ENCODE measurements at places on chromosomes 6 and 20.

GRCh38 chr6:163308629-163309440, 105.7 kb upstream of the QKI start:
- DNase-seq: no peak

DNA sequence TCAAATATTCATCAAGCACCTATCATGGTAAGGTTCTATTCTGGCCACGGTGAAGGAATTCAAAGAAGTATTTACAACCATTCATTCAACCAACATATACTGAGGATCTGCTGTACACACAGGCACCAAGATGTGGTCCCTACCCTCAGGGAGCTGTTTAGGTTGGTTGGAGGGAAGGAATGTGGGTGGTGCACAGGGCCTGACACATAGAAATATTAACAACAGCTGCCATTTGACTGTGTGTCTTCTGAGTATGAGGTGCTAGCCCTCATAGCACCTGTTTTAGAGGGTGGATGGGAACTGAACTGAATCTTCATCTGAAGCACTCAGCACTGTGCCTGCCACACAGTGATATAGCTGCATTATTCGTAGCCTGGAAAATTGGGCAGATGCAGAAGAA, 7.3 kb downstream of the SNPH start:
- DNase-seq: no peak

DNA sequence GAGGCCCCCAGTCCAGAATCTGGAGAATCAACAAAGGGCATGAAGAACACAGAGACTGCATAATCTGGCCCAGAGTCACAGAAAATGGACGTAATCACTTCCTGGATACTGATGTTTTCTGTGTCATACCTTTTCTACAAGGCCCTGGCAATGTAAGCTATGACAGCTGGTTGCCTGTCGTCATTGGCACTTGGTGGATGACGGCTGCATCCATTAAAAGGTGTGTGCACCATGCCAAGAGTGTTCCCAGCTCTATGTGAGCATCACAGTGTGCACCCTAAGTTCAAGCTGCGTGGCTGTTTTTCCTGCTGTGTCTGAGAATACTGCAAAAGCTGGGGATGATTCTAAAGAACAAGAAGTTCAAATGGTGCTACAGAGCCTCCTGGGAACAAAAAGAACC, 275.2 kb upstream of the CNR1 start:
- no peak for DNase-seq

GRCh38 chr20:40607927-40608326, 81.1 kb downstream of the MAFB start:
- DNase-seq: no peak

DNA sequence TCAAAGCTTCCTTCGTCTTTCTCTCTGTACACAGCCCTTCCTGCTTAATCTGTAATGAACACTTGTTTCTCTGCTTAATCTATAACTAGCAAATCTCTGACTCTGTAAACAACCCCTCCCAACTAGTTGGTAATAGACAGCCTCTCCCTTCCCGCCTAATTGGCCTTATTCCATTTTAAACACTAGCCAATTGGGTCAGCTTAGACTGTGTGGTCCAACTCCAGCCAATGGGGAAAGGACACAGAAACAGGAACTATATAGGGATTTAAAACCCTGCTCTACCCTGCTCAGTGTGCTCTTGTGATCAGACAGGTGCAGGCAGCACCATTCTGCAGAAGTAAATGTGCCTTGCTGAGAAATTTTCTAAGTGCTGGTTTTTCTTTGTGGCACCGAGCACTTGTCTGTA, 18.5 kb downstream of the CHD6 start:
- no peak for DNase-seq

GRCh38 chr20:5173751-5174150, 46.9 kb downstream of the CDS2 start:
- no peak for DNase-seq

GRCh38 chr6:113050010-113050858, 703.1 kb downstream of the RFPL4B start:
- no peak for DNase-seq

GRCh38 chr6:31815025-31815838, at the start of the genes HSPA1A and HSPA1L:
Gene HSPA1A (plus strand): TSS chr6:31815543. CDS start chr6:31815757, 214 bp downstream.
Gene HSPA1L (minus strand): TSS chr6:31815283. CDS start chr6:31811972, 3,311 bp downstream.
- peak; percentile 96 for DNase-seq

DNA sequence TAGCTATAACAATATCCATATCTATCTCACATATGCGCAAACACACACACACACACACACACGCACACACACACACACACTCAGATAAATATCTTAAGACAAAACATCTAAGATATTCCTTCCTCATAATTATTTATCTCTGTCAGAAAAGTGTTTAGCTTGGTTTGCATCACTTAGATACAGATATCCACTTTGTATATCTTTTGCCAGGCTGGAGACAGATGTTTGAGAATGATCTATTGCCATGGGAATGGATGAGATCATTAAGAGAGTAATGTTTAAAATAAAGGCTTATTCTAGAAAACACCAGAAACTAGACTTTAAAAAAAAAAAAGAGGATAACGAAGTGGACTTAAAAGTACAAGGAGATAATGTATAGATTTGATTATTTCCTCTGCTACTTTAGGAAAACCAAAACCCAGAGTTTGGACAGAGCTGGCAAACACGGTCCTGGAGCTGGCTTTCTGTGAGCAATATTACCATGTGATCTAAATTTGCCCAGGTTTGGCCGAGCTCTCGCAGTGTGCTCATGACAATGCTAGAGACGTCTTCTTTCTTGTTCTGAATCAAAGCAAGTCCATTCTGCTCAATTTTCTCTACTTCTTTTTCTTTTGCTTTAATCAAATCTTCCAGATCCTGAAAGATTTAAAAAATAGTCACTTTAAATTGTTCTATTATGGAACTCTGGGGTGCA, 411.8 kb downstream of the SYNE1 start:
- DNase-seq: no peak

DNA sequence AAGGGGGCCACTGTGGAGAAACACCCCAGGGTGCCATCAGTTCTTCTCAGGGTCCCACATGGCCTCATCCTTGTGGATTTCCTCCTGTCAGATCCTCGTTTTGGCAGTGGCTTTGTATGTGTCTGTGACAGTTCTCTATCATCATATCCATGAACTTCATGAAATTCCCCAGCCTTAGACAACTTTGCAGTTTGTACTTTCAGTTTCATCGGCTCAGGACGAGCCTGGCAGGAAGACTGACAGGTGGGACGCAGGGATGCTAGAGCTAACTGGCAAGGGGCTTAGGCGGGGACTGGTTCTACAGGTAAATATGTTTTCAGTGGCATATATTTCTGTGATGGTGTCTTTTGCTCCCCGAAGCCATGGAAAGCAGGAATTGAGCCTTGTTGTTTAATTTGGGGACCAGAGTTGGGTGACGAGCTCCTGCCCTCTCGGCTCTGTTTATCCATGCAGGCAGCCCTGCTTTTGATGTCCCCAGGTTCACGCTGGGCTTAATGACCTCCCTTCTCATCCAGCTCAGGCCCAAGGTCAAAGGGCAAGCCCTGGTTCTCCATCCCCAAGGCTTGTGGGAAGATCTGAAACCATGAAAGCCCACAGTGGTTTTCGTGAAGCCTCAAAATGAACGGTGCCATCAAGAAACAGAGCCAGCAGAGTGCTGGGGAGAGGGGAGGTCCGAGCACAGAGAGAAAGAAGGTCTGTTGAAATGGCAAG, 11.2 kb downstream of the SDCBP2 start:
- DNase-seq: no peak

DNA sequence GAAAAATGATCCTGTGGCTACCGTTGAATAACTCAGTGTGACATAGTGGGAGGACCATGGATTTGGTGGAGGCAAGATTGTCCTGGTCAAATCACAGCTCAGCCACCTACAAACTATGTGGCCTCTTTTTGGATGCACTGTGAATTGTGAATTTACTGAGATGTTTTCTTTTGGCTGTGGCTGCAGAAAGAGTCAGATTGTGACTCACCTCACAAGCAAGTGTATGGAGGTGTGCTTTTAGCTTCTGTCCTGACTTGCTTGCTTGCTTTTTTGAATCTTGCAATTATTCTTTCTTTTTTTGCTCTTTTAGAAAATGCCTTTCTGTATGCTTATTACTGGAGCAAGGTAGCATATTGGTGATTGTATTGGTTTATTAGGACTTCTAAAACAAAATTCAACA, 122.9 kb upstream of the FOXO3 start:
- DNase-seq: no peak

GRCh38 chr20:21219686-21220085, 83.4 kb upstream of the XRN2 start:
- no peak for DNase-seq

GRCh38 chr6:162195441-162195840, 532.1 kb downstream of the PRKN start:
- DNase-seq: no peak

- DNase-seq: no peak
These were observed 13.2 kb upstream of the ATXN1 start for GRCh38 chr6:16774437-16774836.

- DNase-seq: no peak
These were observed 4.5 kb upstream of the INSM1 start for GRCh38 chr20:20363434-20363798.

DNA sequence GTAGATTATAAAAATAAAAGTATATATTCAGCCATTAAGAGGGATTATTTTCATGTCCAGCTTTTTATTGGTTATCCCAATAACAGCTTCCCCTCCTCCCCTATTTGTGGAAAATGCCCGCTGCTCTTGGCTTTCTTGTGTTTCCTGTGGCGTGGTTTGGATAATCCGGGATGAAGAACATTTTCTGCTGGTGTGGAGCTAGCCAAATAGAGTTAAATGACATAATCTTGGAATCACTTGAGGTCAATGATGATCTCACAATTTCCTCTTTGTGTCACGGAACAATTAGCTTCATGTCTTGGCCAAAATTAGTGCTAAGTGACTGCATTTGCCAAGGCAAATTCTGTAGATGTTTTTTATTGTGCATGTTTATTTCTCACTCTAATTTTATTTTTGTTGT, 394.0 kb downstream of the LAMA2 start:
- no peak for DNase-seq

GRCh38 chr6:67811239-67812037, 823.6 kb upstream of the ADGRB3 start:
- no peak for DNase-seq

DNA sequence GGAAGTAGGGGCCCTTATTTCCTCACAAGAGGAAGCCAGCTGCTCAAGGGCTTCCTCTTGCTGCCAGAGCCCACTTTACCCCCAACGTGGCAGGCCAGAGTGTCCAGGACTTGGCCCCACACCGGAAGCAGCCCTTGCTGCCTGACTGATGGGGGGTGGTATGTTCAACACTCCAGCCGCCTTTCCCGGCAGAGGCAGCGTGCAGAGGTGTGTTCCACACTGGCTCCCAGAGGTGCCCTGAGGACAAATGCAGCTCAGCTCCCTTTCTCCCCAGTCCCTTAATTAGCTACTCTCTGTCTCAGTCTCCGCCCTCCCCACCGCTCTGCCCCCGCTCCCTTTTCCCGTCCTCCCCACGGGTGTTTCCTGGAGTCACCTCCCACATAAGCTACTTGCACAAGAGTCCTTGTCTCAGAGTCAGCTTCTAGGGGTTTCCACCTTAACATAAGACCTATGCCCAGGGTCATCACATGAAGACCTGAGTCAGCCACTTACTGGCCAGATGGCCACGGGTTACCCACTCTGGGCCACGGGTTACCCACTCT, 61.7 kb upstream of the SHLD1 start:
- no peak for DNase-seq

DNA sequence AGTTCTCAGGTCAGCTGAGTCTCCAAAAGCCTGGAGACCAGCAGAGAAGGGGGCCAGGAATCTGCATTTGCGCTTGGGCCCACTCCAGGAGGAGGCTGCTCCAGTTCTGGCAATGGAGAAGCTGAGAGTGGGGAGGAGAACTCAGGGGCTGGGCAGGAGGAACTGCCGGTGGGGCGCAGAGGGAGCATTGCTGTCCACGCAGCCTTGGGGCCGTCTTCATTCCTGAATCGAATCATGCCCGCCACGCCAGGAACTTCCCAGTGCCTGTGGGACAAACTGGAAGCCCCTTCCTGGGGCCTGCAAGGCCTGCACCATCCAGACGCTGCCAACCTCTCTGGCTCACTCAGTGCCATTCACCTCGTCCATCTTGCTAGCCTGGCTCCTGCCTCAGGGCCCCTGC, 16.9 kb downstream of the RAB44 start:
- no peak for DNase-seq

DNA sequence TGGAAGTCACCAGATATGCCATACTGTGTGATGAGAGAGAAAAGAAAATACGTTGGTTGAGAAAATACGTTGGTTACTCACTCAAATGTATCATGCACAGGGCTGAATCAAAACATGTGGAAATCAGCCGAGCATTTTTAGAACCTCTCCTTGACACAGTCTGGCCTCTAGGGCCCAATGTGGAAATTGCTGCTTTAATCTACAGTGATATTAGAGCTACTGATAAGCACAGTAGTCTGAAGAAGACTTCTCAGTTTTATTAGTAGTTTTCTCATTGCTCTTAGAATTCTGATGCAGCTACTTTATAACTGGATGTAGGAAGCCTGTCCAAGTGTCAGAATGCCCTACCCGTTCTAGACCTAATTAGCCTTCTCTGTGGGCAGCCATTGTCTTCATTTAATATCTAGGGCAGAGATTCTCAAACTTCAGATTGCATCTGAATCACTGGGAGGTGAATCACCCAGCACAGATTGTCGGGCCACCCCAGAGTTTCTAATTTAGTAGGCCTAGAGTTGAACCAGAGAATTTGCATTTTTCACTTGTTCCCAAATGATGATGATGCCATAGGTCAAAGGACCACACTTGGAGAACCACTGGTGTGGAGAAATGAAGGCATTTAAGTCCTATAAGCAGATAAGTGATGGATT, 229.1 kb downstream of the PLCB1 start:
- DNase-seq: no peak

- no peak for DNase-seq
These were observed 22.8 kb upstream of the KHDC1 start for GRCh38 chr6:73285674-73286283.

GRCh38 chr20:25046181-25046641, 11.7 kb downstream of the ACSS1 start:
- no peak for DNase-seq

DNA sequence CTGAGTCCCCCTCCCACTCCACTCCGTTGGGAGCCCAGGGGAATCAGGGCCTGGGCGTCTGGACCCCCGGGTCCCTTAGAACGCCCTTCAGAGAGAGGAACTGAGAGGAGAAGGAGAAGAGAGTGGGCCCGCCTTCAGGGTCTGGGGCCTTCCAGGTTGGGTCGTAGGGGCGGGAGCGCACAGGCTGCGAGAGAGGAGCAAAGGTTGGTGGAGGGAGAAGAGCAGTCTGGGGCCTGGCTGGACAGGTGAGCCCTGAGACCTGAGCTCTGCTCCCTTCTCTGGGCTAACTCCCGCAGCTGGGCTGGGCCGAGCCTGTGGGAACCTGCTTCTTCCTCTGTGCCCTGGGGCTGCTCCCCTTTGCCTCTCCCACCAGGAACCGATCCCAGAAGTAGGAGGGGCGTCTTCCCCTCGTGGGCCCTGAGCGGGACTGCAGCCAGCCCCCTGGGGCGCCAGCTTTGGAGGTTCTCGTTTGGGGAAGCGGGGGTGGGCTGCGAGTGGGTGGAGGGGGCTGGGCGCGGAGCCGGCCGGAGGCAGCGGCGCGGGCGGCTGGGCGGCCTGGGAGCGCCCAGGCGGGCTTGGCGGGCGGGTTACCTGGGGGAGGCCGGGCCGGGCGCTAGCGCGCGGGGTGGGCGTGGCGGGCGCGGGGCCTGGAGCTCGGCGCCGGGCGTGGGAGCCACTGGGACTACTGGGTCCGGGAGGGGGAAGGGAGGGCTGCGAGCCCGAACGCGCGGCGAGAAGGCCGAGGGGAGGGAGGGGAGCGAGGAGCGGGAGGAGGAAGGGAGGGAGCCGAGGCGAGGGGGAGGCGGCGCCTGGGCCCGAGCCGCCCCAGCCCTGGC, at the start of gene DDR1:
Gene DDR1, plus strand, starts transcription at position 835 of the 836 bp plus-strand sequence. CDS start 4,211 bp downstream, outside the sequence.
- peak; percentile 88 for DNase-seq

Measured in ureter (tissue), 1 donor.